ENCODE measurements at places on chromosomes 5 and 9.

- DNase-seq, result peak; percentile 40
Observed at GRCh38 chr9:87137718-87138117, 190.4 kb upstream of the GAS1 start.

DNA sequence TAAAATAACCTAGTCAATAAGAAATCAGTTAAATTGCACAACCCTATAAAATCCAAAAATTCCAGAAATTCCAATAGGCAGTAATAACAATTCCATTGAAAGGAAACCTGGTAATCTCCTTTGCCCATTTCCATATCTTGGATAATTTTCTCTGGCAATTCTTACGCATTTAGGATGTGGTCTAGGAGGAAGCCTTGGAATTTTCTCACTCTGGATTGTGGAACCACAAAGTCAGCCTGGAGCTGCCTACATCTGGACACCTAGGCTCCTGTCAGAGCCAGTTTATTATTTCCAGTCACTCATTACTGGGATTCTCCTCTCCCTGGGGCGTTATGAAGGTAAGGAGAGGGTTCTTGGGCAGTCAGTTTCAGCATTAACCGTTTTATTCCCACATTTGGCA is 40.3 kb upstream of the GNE start:
- no peak for DNase-seq

DNA sequence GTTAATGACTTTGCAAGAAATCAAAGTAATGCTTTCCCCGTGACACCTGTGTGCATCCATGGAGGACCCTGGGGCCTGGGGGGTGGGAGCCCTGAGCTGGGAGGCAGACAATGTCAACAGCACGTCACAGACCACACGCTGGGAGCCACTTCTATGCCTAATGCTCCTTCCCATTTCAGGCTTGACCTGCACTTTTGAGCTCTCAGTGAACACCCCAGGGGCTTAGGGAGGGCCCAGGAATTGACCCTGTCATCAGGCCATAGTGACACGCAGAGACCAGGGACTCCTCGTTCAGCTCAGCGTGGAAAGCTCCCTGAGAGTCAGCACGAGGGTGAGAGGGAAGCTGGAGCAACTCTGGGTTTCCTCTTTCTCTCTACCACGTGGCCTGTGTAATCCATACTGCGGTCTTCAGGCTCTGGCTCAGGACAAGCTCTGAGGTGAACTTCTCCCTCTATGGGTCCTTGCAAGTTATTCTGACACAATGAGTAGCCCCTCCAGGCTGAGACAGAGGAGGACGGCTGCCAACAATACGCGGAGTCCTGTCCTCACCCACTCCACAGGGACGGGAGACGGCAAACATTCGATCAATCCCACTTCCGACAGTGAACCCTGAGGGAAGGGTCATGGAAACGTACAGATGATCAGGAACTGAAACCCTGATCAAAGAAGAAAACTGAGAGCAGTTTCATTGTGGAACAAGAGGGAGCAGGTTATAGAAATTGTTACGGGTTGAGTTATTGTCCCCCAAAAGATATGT is 130.8 kb upstream of the IRX4 start:
- no peak for DNase-seq

- peak; percentile 86 for DNase-seq
Observed at GRCh38 chr5:157718519-157718918, 12.7 kb upstream of the THG1L start.

- DNase-seq, result no peak
Observed at GRCh38 chr5:142626786-142627185, 59.1 kb downstream of the FGF1 start.

GRCh38 chr5:169298193-169298592 is 2.7 kb downstream of the SLIT3 start:
- no peak for DNase-seq

DNA sequence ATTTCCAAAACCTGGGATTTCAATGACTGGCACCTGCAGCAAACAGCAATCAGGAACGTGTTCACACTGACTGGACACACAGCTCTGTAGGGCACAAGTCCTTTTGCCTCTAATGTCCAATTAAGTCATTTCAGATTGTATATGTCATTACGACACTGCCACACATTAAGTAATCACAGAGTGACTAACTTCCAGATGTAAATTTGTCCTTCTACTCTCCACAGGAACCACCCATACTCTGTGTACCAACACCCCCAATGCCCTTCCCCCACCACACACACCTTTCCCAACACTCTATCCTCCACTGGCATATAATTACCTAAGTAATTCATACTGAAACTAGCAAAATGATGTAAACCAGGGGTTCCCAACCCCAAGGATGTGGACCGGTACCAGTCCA is 30.5 kb downstream of the LARS1 start:
- no peak for DNase-seq

- DNase-seq, result no peak
Observed at GRCh38 chr5:122333564-122333963, 21.5 kb downstream of the SNCAIP start.

DNA sequence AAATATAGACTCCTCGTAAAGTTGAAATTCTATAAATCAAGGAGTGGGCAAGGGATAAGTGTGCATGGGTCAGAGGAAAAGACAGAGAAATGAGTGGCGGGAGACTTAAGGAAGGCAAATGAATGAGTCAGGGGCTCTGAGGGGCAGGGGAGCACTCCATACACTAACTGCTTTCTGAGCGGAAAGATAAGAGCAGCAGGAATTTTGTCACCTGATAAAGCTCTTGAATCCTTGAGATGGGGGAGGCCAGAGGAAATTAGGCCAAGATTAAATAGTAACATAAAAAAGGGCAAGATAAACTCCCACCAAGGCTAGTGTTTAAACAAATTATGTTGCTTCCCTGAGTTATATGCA is 191.0 kb upstream of the S1PR3 start:
- no peak for DNase-seq

DNA sequence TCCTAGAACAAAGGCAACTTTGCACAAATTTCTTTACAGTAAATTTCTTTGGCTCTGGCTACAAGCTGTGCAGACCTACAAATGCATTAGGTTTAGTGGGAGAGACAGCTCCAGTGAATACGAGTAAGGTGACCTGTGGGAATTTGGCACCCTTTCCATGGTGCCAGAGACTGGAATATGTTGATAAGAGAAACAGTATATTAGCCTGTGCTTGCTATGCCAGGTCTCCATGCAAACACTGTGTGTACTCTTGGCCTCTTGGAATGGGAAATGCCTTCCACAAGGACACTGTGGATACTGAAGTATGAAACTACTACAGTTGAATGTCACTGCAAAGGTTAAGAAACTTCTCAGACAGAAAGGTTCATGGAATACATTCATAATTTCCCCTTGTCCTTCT is 458.5 kb downstream of the IRX1 start:
- DNase-seq, result no peak

GRCh38 chr9:91873637-91874051 is 76.4 kb downstream of the ROR2 start:
- no peak for DNase-seq

DNA sequence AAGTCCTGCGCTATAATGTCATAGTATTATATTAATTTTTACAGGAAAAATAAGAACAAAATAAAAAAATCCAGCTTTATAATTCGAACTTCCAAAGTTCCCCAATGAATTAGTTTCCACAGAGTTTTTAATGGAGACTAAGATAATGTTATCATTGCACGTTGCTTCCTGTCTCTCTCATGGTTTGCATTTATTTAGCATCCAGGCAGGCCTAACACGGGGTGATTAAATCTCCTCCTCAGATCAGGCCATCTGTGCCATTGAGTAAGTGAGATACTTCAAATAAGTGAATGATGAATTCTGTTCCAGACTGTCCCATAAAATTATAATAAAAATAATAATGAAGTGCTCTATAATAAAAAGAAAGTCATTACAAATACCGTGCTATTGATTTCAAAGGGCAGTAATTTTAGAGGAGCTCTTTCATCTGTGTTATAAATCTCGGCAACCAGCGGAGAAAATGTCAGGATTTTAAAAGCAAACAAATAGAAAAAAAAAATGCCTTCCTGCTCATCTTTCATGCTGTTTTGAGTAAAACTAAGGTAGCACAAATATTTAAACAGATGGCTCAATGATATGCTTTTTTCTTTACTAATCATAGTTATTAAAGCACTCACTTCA is 570.6 kb upstream of the ZNF608 start:
- DNase-seq, result no peak

GRCh38 chr9:111527347-111527746 is 2.4 kb downstream of the ZNF483 start:
- no peak for DNase-seq

DNA sequence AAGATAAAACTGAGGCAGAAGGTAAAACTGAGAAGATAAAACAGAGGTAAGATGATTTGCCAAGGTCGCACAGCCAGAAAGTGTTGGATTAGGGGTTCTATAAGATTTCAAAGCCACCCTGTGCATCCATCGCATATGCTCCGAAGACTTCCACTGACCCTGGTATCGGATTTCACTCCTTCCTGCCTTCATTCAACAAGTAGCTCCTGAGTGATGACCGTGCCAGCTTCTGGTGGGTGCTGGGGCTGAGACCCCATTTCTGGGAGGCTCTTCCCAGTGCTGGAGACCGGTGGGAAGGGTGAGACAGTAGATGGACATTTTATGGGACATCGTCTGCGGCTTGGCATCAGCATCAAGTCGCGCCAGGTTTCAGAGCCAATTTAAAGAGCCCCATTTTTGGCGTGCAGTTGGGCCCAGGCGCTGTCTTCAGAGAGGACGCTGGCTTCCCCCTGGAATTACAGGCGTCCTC is 53.7 kb upstream of the DAB2IP start:
- no peak for DNase-seq

- peak; percentile 33 for DNase-seq
Observed at GRCh38 chr5:55865831-55866230, 14.7 kb downstream of the IL31RA start.

DNA sequence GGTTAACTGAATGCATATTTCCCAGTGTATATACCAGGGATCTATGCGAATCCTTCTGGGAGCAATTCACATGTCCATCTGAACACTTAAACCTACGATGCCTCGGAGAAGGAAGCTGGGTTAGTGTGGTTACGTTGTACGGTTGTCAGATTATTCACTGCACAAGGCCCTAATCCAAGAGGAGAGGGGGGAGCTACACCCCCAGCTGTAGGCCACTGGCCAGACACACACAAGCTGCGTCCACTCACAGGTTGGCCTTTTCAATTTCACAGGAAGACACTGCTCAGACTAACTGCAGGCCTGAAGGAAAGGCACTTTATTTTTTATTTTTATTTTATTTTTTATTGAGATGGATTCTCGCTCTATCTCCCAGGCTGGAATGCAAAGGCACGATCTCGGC is 184.5 kb upstream of the GNA14 start:
- no peak for DNase-seq

- no peak for DNase-seq
Observed at GRCh38 chr5:168174376-168174775, 117.1 kb upstream of the WWC1 start.

- DNase-seq, result no peak
Observed at GRCh38 chr5:51651476-51651875, 268.2 kb downstream of the ISL1 start.

GRCh38 chr5:132295505-132296411 is 1.6 kb downstream of the SLC22A4 start:
- DNase-seq, result no peak

DNA sequence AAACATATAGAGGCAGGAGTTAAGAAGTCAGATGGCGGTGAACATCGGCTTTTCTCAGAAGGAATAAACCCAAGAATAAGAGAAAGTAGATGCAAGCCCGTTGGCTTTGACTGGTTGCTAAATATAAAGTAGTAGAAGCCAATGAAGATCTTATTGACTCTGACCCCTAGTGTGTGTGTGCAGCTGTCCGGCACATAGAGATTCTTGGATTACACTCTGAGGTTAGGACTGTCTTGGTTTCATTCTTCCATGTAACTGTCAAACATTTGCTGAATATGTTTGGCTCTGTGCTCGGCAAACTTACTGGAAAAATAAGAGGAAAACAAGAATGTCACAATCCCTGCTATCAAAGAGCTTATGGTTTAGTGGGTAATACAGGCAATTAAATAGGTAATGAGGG is 54.9 kb downstream of the ASTN2 start:
- DNase-seq, result no peak

GRCh38 chr9:77977210-77977611 is 54.4 kb downstream of the GNAQ start:
- peak; percentile 80 for DNase-seq

DNA sequence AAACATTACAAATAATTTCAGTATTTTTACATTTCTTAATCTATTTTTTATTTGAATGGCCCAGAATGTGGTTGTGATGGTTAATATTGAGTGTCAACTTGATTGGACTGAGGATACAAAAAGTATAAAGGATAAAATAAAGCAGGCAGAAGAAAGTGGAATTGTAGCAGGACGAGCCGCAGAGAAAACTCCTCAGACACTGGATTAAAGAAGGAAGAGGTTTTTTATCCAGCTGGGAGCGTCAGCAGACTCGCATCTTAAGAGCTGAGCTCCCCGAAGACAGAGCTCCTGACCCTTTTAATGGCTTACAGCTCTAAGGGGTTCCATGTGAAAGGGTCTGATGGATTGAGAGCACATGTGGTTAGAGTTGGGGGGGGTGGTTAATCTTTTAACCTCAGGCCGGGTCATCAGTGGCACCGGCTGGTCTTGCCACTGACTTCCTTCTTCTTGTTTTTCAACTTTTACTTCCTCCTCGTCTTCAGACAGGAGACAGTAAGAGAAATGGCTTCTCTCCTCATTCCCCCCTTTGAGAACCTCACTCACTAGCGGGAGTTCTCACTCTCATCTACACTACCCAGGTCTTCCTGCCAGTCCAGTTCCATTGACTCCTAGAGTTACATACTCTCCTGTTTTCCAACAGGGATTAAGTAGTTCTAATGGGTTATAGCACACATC is 80.0 kb downstream of the TMEM161B start:
- no peak for DNase-seq

- no peak for DNase-seq
Observed at GRCh38 chr9:129235931-129236331, 57.9 kb upstream of the IER5L start.

GRCh38 chr9:26656003-26656870 is 236.4 kb downstream of the CAAP1 start:
- peak; percentile 64 for DNase-seq

GRCh38 chr9:127838375-127839078 is 15.9 kb downstream of the ENG start:
- peak; percentile 89 for DNase-seq

GRCh38 chr5:58887721-58888409 is 305.0 kb downstream of the RAB3C start:
- DNase-seq, result no peak

All from adipocyte (in vitro differentiated cells).